ENCODE measurements at places on chromosomes 1 and 21.
A peak's percentile ranks its signal among the peaks of the same experiment; 100 is the strongest.

DNA sequence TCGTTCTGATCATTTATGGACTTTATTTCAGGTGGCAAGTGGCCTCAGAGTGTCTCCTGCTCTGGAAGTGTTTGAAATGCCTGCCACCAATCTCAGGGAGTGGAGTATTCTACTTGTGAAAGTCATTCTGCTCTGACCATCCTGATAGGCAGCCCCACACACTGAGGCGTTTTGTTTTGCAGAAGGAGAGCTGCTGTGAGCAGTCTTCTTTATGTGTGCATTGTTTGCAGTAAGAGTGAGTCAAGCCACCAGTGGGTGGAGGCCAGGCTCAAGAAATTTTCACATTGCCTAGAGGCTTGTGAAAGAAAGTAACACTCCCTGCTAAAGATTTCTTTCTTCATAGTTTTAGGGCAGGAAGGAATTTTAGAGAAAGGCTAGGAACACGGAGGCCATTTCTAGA, 204.4 kb downstream of the SLC35F3 start:
- H3K4me3 ChIP-seq, result no peak overlapping the region
- no peaks in the 10 kb centered on the region for H3K36me3 ChIP-seq
- H3K27ac ChIP-seq, result no peak overlapping the region
- no peak for DNase-seq

- peaks cover 11% of the 10 kb centered on the region for H3K4me1 ChIP-seq
- H3K36me3 ChIP-seq, result no peaks in the 10 kb centered on the region
- H3K27ac ChIP-seq, result no peak overlapping the region
Measured at GRCh38 chr1:201751872-201752271, 77.1 kb upstream of the IPO9 start.

DNA sequence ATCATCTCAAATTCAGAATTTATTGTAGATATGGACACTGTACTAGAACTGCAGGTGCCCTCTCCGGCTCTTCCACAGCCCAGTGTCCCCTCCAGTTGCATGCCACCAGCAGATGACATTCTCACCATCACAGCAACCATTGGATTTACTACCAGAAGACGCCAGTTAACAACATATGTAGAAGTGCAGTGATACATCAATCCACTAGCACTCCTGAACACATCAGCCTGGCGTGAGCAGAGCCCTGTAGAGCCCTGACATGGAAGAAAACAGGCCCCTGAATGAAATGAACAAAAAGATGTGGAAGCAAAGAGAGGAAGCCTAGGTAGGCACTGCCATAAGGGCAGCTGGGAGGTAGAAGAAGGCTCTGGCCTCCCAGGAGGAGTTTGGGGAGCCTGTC, 73.1 kb upstream of the GALNT2 start:
- no peak overlapping the region for H3K4me3 ChIP-seq
- no peaks in the 10 kb centered on the region for H3K36me3 ChIP-seq
- no peaks in the 10 kb centered on the region for H3K27me3 ChIP-seq
- H3K4me1 ChIP-seq, result no peaks in the 10 kb centered on the region
- H3K27ac ChIP-seq, result no peak overlapping the region
- DNase-seq, result no peak

DNA sequence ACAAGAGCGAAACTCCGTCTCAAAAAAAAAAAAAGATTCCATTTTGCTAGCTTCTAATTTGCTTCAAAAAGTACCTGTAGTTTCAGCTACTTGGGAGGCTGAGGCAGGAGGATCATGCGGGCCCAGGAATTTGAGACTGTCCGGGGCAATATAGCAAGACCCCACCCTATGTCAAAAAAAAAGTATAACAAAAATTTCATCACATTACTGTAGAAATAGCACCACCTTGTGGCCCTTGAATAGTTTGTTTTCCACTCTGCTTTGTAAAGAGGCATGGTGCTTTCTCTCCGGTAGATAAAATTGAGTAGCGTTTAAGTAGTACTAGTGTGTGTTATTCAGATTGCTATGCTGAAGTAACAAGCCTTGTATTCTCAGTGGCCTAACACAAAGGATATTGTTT, 18.2 kb upstream of the MSTO1 start:
- no peak overlapping the region for H3K4me3 ChIP-seq
- no peaks in the 10 kb centered on the region for H3K36me3 ChIP-seq
- peak; percentile 29 for DNase-seq
- no peaks in the 10 kb centered on the region for H3K27me3 ChIP-seq
- no peak overlapping the region for H3K27ac ChIP-seq

GRCh38 chr21:35071347-35071746, 22.2 kb upstream of the RUNX1 start:
- no peak overlapping the region for H3K4me3 ChIP-seq
- no peak overlapping the region for H3K27ac ChIP-seq
- no peaks in the 10 kb centered on the region for H3K27me3 ChIP-seq
- DNase-seq, result no peak
- H3K36me3 ChIP-seq, result no peaks in the 10 kb centered on the region

DNA sequence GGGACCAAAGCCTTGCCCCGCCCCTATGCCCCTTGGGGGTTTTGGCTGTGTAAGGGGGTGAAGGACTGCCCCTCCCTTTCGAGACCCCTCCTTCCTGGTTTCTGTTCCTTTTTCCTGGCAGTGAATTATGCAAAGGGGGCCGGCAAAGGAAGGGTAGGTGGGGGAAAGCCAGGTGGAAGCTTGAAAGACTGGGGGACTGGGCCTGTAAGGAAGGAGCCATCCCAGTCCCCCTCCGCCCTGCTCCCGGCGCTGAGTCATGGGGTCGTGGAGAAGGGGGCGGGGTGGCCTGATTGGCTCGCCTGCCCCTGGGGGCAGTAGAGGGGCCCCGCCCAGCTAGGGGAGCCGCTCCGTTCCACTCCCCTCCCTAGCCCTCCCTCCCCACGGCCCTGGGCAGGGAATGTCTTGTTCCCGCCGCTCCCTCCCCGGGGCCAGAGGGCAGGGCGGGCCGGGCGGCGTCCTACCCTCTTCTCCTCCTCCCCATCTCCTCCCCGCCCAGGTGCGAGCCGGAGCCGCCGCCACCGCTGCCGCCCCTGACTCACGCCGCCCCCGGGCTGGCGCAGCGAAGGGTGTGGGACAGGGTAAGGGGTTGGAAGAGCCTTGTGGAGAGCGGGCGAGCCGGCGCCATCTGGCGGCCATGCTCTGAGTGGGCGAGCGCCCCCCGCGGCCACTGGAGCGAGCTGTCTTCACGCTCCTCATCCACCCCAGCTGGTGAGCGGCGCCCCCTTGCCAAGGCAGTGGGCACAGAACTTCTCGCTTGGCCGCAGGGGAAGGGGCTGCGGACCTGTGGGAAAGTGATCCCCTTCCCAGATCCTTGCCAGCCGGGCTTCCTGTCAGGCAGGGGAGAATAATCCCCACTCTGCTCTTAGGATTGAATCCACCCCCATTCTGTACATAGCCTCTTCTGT, 14.7 kb downstream of the ZBTB7B start:
- H3K27me3 ChIP-seq, result peaks cover 4% of the 10 kb centered on the region
- H3K27ac ChIP-seq, result peak overlapping the region; percentile 29
- H3K4me3 ChIP-seq, result peak overlapping the region; percentile 70
- no peaks in the 10 kb centered on the region for H3K36me3 ChIP-seq
- DNase-seq, result peak; percentile 81

DNA sequence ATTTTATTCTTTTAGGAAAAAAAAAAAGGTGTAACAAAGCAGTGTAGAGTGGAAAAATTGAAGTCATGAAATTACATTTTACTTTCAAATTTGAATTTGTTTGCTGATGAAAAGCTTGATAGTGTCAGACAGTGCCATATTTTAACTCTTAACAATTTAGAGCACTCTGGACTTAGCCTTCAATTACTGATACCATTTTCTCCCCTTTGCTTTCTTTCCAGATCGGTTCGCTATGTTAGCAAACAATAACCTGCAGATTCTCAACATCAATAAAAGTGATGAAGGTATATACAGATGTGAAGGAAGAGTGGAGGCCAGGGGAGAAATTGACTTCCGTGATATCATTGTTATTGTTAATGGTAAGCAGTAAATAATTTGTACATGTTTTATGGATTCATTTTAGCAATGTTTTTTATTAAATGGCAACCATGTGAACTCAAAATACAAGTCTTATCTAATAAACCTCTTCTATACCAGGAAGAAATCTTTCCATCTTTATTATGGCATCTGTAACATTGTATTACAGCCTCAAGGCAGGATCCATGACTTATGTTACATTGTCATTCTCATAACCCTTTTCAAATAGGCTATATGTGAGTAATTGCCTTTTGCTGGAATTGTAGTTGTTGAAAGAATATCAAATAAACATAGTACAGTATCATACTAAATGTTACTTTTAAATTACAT, 293.8 kb downstream of the NCAM2 start:
- no peaks in the 10 kb centered on the region for H3K36me3 ChIP-seq
- DNase-seq, result no peak
- no peak overlapping the region for H3K27ac ChIP-seq
- H3K4me1 ChIP-seq, result no peaks in the 10 kb centered on the region
- peaks cover 3% of the 10 kb centered on the region for H3K27me3 ChIP-seq

GRCh38 chr1:100188617-100189016, 10.6 kb upstream of the LRRC39 start:
- H3K36me3 ChIP-seq, result peaks cover 13% of the 10 kb centered on the region
- no peaks in the 10 kb centered on the region for H3K27me3 ChIP-seq
- no peak overlapping the region for H3K27ac ChIP-seq

- H3K4me3 ChIP-seq, result peak within 1 kb of the TSS; percentile 93
- H3K4me1 ChIP-seq, result peaks cover 48% of the 10 kb centered on the region
- no peaks in the 10 kb centered on the region for H3K36me3 ChIP-seq
- peak within 1 kb of the TSS; percentile 95 for H3K27ac ChIP-seq
- peak; percentile 86 for DNase-seq
Measured at GRCh38 chr1:180154325-180155181, at the start of gene QSOX1. QSOX1 (plus strand) TSS chr1:180154869; CDS start chr1:180154908, 39 bp downstream.

DNA sequence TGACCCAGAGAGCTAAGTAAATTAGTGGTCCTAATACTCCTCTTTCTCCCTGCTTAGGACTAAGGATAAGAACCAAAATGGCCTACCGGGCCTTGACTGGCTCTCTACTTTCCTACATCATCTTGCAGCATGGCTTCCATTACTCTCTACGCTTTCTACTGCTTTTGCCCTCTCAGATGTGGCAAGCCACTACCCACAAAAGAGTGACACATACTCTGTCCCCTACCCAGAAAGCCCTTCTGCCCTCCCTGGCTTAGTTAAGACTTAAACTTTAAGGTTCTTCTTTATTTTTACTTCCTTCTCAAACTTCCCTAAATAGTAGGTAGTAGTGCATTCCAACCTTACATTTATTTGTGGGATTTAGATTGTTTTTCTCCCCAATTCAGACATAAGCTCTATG, 228.1 kb downstream of the TPR start:
- no peaks in the 10 kb centered on the region for H3K36me3 ChIP-seq
- no peak for DNase-seq
- peaks cover 9% of the 10 kb centered on the region for H3K27me3 ChIP-seq

GRCh38 chr21:43925096-43925481, 60.1 kb downstream of the AGPAT3 start:
- no peak for DNase-seq
- H3K4me3 ChIP-seq, result no peak overlapping the region
- no peaks in the 10 kb centered on the region for H3K36me3 ChIP-seq
- peak overlapping the region; percentile 66 for H3K27ac ChIP-seq
- H3K4me1 ChIP-seq, result peaks cover 28% of the 10 kb centered on the region

DNA sequence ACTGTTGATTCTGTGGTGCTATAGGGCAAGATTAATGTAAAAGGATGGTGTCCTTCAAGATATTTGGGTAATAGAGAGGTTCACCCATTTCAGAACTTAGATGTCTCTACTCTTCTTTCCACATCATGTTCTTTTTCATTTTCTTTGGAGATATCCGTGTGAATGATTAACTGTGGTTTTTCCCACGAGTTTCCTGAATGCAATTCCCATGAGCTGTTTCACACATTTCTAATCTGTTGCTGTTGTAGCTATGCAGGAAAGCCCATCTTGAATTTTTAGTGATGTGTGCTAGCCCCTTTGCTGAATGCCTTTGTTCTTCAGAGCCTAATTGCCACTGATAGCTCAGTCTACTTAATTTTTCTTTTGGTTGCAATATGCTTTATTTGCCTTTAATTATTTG, 27.6 kb downstream of the SNX27 start:
- H3K4me1 ChIP-seq, result peaks cover 13% of the 10 kb centered on the region
- no peak overlapping the region for H3K27ac ChIP-seq
- no peaks in the 10 kb centered on the region for H3K27me3 ChIP-seq
- no peak overlapping the region for H3K4me3 ChIP-seq
- no peaks in the 10 kb centered on the region for H3K36me3 ChIP-seq
